AG09309 (cell line): ENCODE measurements at places on chromosomes 16 and 17.

DNA sequence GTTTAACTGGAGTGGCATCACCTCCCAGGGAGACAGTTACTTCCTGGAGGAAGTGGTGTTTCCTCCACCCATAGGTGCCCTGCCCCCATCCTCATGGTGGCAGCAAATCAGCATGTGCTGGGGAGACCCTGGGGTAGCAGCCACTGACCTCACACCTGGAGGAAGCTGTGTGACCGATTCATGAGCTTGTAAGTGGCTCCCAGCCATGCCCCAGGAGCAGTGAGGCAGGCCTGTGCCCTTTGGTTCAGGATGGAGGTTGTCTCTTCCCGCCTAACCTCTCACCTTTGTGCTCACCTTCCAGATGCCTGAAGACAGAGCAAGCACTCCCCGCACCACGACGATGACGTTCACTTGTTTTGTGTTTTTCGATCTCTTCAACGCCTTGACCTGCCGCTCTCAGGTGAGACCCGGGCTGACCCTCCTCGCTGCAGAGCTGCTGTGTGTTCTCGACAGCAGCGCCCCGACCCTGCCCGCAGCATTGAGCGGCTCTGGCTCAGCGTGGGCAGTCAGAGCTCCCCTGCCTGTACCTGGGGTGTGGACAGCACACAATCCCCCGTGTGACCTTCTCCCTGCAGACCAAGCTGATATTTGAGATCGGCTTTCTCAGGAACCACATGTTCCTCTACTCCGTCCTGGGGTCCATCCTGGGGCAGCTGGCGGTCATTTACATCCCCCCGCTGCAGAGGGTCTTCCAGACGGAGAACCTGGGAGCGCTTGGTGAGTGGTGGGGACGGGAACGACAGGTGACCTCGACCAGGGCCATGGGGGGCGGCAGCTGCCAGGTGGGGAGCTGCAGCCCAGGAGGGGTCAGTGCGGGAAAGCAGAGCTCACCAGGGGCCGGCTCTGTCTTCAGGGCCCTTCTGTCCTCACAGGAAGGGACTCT is 42.8 kb downstream of the MEAK7 start:
- DNase-seq = no peak

GRCh38 chr17:18363101-18364049 is at the start of gene SHMT1:
Gene SHMT1, minus strand, starts transcription at chr17:18363550. Its CDS starts 7,569 bp downstream, at chr17:18355981.
- peak; percentile 20 for DNase-seq

GRCh38 chr17:68461589-68461988 is 4.3 kb upstream of the WIPI1 start:
- DNase-seq = no peak

DNA sequence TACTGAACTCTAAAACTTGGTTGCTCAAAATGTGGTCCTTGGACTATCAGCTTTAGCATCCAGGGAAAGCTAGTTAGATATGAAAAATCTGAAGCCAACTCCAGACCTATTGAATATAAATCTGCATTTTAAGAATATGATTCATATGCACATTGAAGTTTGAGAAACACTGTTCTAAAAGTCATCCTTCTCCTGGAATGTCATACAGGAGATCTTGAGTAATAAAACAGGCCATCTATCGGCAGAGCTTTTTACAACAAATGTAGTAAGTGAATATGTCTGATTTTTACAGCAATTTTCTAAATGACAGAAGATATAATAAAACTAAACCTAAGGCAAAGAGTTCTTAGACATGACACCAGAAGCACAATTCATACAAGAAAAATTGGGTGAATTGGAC is 140.4 kb downstream of the PMP22 start:
- no peak for DNase-seq

DNA sequence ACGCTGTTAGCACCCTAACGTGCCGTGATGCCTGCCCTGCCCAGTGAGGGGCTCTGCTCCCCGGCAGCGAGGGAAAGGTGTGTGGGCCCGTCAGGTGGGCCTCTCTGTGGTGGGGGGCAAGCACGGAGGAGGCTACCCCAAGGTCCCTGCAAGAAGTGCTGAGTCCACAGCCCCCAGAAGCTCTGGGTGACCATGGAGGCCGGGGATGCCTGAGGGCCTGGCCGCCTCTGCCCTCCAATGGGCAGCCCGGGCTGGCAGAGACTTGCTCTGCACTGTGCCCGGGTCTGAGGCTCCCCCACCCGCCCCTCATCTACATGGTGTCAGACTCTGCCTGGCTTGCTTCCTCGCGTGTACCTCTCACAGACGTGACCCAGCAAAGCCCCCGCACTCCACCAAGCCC is 12.2 kb downstream of the SLC38A10 start:
- DNase-seq = no peak

- no peak for DNase-seq
Observed at GRCh38 chr17:58285422-58285810, 4.7 kb upstream of the MPO start.
